NCI-H1417 (cell line): ENCODE measurements at places on chromosomes 12 and 14.

- DNase-seq, result no peak
Measured at GRCh38 chr12:58712976-58713375, 207.3 kb downstream of the LRIG3 start.

DNA sequence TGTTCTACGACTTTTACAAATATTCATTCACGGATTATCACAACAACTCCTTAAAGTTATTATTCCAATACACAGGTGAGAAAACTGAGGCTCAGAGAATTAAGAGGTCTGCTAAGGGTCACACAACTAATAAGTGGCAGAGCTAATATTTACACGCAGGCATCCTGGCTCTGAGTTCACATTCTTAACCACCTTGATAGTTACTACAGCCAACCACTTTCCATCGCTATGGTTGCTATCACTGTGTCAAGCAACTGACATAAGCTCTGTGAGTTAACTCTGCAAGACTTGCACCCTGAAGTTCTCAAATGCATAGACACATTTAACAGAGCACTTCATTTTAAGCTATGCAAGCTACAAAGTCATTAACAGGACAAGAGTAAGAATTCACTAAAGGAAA, 3.7 kb downstream of the GLT8D2 start:
- DNase-seq, result no peak

GRCh38 chr12:49942921-49943624, 7.5 kb upstream of the AQP2 start:
- no peak for DNase-seq

DNA sequence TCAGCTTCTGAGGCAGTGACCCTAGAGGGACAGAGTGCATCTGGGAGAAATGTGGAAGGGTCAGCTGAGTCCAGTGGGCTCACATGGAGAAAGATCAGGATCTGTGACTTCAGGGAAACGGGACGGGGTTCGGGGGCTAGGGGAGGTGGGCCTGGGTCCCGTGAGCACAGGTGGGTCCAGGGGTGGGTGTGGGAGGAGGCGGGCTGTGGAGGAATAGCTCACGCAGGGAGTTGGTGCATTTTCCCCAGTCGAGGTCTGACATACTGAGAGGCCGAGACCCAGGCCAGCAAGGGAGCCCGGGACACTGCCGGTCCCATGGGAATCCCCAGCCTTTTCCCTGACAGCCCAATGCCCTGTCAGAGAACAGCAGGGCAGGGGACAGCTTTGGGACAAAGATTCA, 93.1 kb downstream of the TNFAIP2 start:
- no peak for DNase-seq

DNA sequence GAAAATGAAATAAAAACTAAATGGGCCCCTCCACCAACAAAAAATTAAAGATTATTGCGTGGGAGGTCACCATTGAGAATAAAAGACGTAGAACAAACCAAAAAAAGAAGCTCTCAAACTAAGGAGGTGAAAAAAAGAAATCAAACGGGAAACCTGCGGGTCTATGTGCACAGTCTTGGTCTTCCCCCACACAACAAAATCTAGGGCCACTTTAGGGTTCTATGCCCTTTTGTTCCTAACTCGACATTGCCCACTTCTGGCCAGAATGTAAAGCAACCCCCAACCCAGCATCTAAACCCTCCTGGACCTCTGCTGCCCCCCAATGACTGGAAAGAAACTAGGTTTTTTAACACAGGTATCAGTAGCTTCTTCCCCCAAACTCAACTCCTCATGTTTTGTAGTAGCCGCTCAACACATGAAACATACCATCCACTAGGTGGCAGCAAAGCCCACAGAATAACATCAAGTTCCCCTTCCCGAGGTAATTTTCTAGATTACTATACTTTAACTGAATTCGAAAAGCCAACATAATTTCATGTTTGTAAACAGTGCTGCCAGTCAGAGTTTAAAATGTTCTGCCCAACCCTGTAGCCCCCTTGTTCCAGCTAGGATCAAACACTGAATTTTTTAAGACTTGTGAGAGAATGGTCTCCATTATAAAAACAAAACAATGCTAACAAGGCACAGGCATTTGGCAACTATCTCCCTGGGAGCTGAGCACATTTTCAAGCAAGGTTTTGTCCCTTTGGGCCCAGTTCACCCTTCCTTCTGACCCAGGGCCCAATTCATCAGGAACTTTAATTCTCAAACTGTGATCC, 18.7 kb downstream of the DAD1 start:
- peak; percentile 84 for DNase-seq

- DNase-seq, result peak; percentile 84
Measured at GRCh38 chr12:49903700-49904423, at the start of gene FAIM2. Gene FAIM2, minus strand, starts transcription at chr12:49903900. Its CDS starts 108 bp downstream, at chr12:49903792.

DNA sequence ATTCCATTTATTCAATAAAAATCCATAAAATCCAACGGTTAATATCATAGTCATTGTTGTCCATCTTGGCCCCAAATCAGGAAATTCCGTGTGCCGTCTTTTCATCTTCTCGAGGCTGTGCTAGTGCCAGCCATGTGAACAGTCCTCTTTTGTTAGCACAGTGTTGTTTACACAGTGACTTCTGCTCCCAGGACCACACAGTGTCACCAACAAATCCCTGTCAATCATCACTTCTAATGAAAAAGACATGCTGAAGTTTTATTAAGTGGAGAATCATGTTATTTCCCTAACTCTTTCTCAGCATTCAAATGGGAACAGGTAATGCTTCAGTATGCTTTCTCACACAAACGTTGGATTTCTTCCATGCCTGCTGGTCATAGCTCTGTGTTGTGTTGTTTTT, 1.9 kb upstream of the SLCO1A2 start:
- DNase-seq, result peak; percentile 40

DNA sequence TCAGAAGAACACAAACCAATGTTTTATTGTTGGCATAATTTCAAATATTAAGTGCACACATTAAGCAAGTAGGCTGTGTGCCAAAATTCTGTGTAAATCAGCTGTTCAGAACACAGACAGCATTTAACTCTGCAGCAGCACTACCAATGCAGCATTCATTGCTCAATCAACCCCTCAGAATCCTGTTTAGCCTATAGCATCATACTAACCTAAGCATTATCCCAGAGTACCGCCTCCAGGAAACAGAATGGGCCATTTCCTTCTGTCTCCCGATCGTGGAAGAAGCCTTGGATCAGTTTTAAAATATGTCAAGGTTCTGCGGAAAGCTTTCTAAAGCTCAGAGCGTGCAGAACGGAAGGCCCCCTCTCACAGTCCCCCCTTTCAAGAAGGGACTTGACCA, 3.3 kb downstream of the IL26 start:
- peak; percentile 77 for DNase-seq

GRCh38 chr14:101774006-101774795, 12.7 kb downstream of the PPP2R5C start:
- peak; percentile 9 for DNase-seq

GRCh38 chr14:105207460-105207901, 26.4 kb upstream of the NUDT14 start:
- DNase-seq, result no peak

GRCh38 chr12:16063726-16064125, 152.6 kb downstream of the DERA start:
- no peak for DNase-seq

DNA sequence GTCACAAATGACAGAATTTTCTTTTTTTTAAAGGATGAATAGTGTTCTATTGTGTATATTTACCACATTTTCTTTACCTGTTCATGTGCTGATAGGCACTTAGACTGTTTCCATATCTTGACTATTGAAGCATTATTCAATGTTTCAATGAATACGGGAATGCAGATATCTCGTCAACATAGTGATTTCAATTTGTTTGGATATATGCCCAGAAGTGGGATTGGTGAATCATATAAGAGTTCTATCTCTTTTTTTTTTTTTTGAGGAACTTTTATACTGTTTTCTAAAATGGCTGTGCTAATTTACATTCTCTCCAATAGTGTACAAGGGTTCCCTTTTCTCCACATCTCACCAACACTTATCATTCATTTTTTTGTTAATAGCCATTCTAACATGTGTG, 97.9 kb upstream of the FAR2 start:
- no peak for DNase-seq

DNA sequence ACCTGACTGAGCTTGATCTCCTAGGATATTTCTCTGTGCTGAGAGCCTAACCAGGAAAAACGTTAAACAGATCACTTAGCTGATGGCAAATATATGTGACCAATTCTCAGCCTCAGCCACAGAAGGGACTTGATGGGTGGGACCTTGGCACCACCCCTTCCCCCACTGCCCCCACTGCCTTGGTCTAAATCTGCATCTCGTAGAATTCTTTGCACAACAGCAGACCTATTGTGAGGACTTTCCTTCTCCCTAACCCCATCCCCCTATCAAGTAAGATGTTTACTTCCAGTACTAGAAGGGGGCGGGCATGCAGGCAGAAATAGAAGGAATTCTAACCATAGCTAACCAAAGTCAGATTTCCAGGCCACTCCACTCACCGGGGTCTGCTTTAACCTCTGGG, 313.2 kb downstream of the PCNX1 start:
- no peak for DNase-seq

GRCh38 chr12:75479963-75480461, 543 bp upstream of the GLIPR1 start:
- no peak for DNase-seq

DNA sequence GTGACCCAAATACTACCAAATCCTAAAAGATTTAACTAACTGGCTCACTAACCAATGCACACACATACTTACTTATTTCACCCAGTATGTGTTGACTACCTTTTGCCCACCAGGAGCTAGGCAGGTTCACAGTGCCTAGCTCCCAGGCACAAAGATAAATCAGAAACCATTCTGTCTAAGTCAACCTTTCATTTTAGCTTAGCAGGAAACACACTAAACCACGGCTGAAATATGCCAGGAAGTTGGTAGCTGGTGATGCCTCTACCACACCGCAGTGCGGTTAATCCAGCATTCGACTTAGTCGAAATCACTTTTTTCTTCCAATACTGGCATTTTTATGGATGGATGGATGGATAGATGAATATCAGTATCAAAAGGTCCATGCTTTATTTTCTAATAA, 597.7 kb downstream of the DIO2 start:
- DNase-seq, result no peak

GRCh38 chr14:34228650-34228976, 233.4 kb downstream of the SPTSSA start:
- no peak for DNase-seq

DNA sequence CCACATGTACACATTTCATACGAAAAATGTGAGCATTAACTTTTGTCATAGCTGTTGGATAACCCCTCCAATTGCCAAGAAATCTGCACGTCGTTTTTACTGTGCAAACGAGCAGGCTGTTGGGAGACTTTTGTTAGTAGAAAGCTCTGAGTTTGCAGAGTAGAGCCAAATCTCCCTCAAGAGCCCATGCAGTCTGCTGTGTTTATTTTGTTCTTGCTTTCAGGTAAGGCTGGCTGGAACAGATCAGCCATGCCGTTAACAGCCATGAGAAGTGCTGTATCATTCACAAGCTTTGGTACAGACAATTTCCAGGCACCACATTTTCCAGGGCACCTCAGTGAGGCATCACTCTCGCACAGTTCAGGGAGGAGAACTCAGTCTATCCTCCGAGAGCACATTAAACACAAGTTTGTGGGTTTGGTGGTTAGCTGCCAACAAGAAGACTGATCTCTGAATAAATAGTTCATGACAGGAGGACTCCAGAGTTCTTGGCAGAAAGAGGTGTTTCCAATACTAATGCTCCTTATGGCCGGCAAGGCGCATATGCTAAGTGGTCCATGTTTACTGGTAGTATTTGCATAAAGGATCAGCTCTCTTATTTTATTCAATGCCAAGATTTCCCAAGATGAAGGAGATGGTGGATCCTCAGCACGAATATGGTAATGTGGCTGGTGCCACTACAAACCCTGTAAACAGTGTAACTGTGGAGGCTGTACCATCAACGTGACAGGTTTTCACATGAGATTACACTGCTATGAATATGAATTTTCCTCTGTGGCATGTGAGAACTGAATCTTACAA, 30.3 kb upstream of the PELI2 start:
- DNase-seq, result no peak

DNA sequence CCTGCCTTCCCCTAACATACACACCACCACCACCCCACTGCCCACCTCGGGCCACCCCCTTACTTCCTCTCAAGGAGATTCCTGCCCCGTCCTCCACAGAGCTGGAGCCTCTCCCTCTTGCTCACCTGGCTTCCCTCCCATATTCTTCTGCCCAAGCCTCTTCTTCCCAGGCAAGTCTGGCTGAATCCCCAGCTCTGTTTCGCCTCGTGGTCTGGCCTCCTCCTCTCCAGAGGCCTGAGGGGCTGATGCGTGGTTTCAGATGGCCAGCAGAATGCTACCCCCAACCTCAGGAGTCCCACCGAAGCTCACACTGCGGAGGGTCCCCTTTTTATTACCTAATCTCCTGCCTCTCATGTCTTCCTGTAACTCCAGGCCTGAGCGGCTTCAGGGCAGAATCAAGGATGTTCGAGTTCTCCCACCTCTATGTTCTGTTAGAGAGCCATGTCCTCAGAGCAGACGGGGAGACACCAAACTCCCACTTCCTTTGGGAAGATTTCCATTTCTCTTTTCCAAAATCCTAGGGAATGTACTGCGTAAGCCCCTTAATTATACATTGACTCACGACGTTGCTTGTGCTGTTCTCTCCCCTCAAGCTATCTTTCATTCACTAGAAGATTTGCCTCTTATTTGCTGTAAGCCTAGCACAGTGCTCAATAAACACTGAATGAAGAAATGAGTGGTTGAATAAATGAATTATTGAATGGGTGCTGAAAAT, 33.9 kb upstream of the LTBP2 start:
- no peak for DNase-seq

DNA sequence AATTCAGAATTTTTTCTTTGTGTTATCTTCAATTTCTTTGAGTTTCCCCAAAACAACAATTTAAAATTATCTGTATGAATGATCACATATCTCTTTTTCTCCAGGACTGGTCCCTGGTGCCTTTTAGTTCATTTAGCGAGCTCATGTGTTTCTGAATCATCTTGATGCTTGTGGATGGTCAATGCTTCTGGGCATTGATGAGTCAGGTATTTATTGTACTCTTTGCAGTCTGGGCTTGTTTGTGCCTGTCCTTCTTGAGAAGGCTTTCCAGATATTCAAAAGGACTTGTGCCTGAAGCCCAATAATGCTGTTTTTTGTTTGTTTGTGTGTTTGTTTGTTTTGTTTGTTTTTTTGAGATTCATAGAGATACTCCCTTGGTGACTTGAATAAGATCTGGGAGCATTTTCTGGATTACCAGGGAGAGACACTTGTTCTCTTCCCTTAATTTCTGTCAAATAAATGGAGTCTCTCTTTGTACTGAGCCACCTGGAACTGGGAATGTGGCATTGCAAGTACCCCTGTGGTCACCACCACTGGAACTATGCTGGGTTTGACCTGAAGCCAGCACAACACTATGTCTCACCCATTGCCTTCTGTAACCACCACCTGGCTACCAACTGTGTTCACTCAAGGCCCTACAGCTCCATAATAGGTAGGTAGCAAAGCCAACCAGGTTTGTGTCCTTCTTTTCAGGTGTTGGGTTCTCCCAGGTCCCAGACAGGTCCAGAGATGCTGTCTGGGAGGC, 56.3 kb downstream of the SLC6A15 start:
- DNase-seq, result no peak

- DNase-seq, result no peak
Measured at GRCh38 chr14:99192830-99193229, 79.2 kb downstream of the BCL11B start.

- DNase-seq, result no peak
Measured at GRCh38 chr12:115203701-115204100, 519.7 kb upstream of the TBX3 start.

- DNase-seq, result no peak
Measured at GRCh38 chr14:55074662-55075061, 23.2 kb downstream of the MAPK1IP1L start.

GRCh38 chr12:18581232-18581962, 156.4 kb downstream of the PLCZ1 start:
- no peak for DNase-seq
